ENCODE measurements at places on chromosomes 12 and 14. TPM values are rescaled to one million over a fixed set of nuclear protein-coding genes. Genes with fewer than 3 reads are reported as not detected.
A peak's percentile ranks its signal among the peaks of the same experiment; 100 is the strongest.

Gene ESRRB
- 0.22 TPM for total RNA-seq

Gene LIN52
- total RNA-seq: 13.0 TPM

Gene POTEM
- total RNA-seq: not detected

Gene CCDC77
- 14.6 TPM for total RNA-seq

Gene IFNG-AS1
- not detected for total RNA-seq

GRCh38 chr14:101713621-101714349 lies 47.7 kb upstream of the PPP2R5C start:
- DNase-seq: no peak

DNA sequence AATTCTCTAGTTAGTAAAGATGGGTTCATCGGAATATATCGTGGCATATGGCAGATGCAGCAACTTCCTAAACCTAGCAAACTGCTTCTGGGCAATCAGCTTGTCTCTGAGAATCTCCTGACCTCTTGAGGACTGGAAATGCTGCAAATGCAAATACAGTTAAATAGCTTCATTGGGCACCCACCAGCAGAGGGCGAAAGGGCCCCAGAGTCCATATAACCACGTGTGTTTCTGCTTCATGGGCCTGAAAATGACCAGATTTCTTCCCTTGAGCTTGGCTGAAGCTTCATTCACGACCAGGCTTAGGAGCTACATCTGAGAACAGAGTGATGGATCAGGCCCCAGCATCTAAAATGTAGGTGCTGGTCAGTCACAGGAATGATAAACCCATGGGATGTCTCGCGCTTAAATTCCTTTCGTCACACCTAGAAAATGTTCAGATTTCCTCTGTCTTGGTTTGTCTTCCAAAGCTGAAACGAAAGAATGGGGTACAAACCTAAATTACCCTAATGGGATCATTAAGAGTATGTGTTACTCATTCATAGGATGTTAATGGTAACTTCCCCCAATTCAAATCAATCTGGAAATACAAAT lies 1482.5 kb upstream of the TMEM132C start:
- DNase-seq: peak; percentile 12

DNA sequence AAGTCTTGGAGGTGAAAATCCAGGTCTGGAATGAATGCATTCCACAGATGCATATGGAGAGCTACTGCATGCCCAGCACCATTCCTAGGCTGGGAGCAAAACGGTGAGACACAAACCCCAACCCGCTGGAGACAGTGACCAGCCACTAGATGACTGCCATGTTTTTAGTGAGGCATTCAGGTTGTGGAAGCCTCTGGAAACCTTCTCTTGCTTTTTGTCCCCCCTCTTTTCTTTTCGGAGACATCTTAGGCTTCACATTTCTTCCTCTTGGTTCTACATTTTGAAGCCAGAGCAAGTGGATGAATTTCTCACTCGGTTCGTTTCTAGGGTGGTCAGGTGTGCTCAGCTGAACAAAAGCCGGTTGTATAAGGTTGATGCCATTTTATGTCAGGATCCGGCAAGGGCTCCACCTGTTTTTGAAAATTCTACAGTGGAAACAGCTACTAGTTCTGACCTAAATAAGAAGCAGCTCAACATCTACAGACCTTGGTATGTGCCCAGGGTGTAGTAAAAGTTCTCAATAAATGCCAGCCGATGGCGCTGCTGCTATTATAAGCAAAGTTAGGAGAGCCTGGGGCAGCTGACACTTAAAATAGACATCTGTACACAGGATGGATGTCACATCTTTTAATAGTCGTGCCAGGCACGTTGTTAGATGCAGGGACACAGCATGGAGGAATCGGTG lies 1.8 kb upstream of the ZNF839 start:
- peak; percentile 44 for DNase-seq

DNA sequence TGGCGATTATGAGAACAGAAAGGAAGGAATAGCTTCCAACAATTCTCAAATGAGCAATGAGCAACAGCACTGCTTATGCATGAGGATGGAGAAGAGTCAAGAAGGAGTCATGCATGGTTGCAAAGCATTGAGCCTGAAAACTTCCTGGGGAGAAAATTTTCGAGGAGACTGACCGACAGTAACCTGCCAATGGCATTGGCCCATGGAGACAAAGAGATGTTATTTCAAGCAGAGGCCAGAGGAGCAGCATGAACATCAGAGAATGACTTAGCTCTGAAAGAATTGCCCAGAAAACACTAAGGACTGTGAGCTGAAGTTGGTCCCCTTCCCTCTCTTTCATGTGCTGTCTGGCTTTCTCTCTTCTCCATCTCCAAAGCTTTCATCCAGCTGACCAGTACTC lies 343.4 kb downstream of the ADAMTS20 start:
- no peak for DNase-seq

DNA sequence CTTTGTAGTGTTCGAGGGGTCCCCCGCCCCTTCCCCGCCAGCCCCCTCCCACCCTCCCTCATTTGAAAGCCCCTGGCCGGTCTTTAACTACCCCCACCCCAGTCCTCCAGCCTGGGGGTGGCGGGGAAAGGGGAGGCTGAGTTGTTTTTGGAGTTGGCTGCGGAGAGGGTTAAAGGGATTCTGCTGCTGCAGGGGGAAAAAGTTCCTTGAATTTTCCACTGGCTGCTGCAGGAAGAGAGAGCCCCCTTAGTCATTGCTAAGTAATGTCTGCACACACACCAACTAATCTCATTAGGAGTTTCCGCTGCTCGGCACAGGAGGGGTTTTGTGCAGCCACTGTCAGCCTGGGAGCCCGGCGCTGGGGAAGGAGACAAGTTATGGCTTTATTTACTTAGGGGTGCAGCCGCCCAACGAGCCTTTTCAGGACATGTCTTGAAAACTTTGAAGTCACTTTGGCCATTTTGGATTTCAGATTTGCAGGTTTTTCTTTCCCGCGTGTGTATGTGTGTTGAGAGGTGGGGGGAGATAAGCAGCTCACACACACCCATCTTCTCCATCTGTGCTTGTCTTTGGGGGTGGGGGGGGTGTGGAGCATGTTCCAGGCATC lies 1.8 kb downstream of the ELK3 start:
- DNase-seq: peak; percentile 38

- no peak for DNase-seq
Observed at GRCh38 chr14:61620130-61620946, 75.0 kb upstream of the HIF1A start.

DNA sequence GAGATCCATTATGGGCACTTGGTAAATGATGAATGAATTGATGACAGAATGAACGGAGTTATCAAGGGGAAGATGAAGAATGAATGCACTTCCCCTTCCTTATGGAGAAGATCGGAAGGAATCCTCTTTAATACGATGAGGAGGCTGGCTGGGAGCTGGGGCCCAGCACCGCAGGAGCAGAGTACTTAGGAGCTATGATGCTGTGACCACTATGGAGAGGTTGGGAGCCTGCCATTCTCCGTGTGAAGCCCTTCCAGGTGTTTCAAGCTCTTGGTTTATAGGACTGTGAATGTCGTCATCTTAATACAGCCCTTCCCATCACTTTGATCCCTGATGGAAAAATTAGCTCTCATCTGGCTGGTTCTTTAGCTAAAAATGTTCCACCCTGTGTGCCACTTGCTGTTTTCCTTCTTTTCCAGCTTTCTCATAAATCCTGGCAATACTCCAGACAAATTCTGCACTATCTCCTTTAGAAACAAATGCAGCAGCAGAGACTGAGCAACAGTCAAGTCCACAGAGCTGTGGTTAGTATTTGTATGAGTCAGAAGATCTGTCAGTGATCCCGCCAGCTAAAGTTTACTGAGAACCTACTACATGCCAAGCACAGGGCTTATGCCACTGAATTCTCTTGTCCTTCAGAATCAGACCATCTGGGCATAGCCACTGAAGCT lies 263.1 kb upstream of the CRY1 start:
- DNase-seq: no peak

- no peak for DNase-seq
Observed at GRCh38 chr12:111166779-111167540, 201.9 kb downstream of the PHETA1 start.

Data from activated CD4-positive, alpha-beta T cell treated with anti-CD3 and anti-CD28 coated beads, Interleukin-2, amount 10 ng/mL, durations not matched to agents 7 days and 5 days (primary cell).